Hepatic stellate cell (primary cell): ENCODE measurements at places on chromosomes 16 and 17.

DNA sequence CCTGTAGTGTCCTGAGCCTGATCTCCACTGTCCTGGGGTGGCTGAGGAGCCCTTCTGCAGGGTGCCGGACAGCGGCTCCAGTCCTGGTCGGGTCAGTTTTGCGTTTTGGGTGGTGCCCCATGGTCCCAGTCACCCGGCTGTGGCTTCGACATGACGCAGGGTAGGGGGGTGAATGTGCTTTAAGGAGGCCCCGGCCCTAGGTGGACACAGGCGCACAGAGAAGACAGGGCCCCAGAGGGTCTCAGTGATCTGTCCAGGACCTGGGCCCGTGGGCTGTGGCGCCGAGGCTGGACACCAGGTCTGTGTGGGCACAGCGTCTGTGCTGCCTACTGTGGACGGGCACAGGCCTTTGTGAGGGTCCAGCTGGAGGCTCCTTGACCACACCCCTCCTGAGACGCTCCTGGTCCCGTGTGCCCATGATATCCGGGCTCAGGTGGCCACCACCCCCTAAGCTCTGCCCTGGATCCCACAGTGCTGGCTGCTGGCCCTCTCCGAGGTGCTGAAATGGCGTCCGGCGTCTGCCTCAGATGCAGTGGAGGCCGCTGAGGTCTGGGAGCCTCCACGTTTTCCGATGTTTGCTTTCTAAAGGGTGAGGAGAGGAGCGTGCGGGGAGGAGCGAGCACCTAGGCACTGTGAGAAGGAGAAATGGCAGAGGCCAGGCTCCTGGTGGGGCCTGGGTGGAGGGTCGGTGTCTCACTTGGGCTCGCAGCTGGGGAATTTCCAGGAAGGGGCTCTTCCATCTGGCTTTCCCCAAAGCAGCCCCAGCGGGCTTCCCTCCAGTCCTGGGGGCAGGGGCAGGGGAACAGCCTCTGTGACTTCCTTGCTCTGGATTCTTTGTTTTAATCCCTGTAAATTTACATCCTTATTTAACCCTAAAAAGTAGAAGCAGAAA is 56.1 kb upstream of the ACSF3 start:
- peak; percentile 55 for DNase-seq

DNA sequence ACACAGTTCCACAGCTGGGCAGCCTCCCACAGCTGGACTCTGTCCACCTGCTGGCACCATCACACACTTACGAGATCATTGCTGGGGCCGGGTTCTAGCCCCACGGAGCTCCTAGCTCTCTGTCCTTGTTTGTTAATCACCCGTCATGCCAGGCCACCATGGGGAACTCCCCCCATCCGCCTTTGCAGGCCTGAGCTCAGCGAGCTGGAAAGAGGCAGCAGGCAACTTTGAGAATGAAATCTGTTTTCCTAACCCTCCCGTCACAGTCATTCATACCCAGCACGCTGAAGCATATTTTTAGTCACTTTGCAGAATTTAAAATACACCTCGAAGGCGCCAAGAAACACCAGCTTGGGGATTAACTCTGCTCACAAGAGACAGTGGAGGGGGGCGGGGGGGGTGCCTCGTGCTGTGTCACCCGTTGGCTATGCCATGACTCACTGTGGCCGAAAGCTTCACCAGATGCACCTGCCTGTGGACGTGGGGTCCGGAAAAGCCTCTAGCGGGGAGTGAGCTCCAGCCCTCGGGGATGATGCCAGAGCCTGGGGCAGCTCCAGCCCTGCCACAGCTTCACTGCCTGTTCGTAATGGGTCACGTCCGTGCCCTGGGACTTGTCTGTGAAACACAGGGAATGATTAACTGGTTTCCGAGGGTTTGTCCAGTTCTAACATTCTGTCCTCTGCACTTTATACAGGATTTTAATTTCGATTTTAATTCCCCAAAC is 1.4 kb upstream of the SPNS2 start:
- no peak for DNase-seq

- DNase-seq, result peak; percentile 40
These were observed 725 bp downstream of the ABCA3 start for GRCh38 chr16:2339521-2340484.

GRCh38 chr17:19386974-19387920 is at the start of gene MFAP4:
Gene MFAP4, minus strand, starts transcription at chr17:19387190. Its CDS starts 35 bp downstream, at chr17:19387155.
- DNase-seq, result peak; percentile 81

DNA sequence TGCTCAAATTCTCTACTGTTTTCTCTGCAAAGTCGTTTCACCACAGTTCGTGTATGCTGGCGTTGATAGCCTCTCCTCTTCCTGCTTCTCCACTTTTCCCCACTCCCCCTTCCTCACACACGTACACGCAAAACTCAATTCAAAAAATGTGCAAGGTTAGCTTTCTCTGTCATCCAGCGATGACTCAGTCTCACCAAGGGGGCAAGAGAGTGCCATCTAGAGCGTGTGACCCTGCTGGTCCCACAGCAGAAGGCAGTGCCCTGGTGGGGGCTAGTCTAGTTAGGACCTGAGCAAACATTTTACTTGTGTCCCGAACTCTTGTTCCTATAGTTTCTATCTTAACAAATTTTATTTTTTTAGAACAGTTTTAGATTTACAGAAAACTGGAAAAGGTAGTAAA is 121.2 kb upstream of the CHMP6 start:
- DNase-seq, result no peak

DNA sequence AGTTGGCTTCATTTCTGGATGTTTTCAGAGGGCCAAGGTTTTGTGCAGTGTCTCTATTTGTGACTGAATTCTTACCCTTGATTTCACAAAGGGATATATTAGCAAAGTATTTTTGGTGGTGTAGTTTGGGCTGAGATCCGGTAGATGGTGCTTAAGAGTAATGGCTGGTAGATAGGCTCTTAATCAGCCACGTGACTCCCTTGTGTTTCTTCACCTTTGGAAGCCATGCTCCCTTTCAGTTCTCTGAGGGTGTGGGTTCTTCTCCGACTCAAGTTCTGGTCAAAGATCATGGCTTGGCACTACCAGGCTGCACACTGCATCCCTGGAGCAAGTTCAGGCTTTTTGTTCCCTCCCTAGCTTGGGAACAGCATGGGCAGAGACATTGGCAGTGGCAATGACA is 887.3 kb downstream of the CDH8 start:
- DNase-seq, result no peak

DNA sequence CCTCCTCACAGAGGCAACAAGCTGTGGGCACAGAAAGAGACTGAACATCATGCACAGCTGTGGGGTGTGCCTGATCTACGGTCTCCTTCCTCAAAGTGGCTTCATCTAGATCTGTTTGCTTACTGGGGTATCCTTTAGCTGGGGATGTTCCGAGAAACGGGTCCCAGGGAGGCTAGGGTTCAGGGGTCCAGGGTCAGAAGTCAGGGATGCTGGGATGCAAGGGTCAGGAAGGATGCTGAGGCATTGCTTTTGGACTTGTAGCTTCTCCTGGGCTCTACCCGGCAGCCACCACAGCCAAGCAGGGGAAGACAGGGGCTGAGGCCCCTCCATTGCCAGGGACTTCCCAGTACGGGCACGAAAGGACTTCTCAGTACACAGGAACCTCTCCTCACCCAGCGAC is 6.6 kb downstream of the CD300LG start:
- DNase-seq, result no peak

DNA sequence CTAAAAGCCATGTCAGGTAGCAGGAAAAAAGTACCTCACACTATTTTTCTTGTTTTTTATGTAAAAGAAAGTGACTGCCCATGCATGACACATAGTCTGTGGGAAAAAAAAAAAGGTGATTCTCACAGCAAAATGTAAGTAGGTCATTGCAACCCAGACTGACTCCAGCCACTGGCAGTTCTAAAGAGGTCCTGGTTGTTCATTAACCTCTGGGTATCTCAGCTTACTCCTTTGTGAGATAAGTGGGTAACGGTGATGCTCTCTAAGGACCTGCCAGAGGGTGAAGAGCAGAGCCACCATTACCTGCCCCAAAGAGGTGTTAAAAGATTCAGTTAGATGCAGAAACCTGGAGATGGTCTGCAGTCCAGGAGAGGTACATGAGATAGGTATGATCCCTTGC is 531.9 kb downstream of the GRIN2A start:
- no peak for DNase-seq

GRCh38 chr16:85798901-85799496 is 345 bp downstream of the EMC8 start:
- DNase-seq, result peak; percentile 78

- DNase-seq, result no peak
These were observed 479.1 kb upstream of the RBFOX1 start for GRCh38 chr16:6853565-6853964.

- no peak for DNase-seq
These were observed 94.6 kb downstream of the UTP18 start for GRCh38 chr17:51354936-51355335.

DNA sequence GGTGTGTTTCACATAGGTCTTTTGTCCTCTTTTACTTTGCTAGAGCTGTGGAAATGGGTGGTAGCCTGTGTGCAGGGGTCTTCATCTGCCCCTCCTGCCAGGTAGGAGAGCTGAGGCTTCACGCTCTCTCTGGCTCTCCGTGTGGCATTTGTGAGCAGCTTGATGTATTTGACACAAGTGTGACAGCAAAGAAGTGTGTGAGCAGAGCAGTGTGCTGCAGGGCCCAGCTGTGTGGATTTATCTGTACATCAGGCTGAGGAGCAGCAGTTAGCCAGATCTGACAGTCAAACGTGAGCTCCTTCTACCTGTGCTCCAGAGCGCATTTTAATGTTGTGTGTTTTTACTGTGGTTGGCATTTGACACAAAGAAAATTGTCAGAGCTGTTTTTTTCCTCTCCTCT is 101.8 kb downstream of the FTO start:
- DNase-seq, result no peak

DNA sequence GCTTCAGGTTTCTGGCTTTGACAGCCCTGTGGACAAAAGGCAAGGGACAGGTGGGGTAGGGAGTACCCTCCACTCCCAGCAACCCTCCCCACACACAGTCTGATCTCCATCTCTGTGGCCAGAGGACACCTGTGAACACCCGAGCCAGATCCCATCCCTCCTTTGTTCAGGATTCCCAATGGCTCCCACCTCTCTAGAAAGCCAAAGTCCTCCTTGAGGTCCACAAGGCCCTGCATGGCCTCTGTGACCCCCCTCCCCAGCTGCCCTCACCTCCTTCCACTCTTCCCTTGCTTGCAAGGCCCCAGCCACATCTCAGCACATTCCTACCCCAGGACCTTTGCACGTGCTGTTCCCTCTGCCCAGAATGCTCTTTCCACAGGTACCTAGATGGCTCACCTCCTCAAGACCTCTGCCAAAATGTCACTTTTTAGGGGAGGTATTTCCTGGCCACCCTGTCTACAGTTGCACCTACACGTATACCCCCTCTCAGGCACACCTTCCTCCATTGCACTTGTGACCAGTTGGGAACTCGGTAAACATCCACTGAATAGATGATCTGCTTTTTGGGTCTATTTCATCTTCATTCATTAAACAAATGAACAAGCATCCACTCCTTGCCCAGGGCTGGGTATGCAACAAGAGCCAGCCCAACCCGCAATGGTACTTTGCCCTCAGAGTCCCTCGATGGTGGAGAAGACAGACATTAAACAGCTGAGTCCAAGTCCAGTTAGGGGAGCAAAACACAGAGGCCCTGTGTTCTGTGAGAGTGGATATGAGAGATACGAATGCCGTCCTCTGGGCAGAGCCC is 107.0 kb downstream of the CRLF3 start:
- DNase-seq, result no peak

DNA sequence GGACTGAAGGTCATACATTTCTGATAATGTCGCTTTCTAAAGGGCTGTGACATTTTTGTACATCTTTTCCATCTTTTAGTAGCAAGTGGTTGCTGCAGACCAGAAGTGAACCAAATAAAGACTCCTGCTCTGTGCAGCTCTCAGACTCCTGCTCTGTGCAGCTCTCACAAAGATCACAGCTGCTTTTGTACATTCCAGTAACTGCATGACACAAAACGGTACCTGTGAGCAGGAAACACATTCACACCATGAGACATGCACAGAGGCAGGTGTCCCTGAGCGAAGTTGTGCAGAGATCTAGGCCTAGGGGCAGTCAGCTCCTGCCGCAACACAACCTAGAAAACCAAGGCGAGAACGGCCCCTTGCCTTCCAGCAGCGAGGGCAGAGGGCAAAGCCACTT is 67.5 kb downstream of the KLHDC4 start:
- DNase-seq, result no peak

GRCh38 chr17:6387858-6388257 is 47.1 kb downstream of the AIPL1 start:
- no peak for DNase-seq

DNA sequence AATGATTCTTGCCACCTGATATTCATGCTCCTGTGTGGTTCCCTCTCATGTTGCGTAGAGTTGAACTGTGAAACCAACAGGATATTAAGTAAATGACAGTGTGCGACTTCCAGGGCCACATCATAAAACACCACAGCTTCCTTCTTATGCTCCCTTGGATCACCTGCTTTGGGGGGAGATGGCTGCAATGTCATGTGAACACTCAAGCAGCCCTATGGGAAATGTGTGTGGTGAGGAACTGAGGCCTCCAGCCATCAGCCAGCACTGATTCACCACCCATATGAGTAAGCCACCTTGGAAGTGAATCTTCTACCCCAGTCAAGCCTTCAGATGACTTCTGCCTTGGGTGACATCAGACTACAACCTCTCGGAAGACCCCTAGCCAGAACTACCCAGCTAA is 427.5 kb downstream of the UTP18 start:
- no peak for DNase-seq

GRCh38 chr17:41655611-41656111 is 31.3 kb upstream of the KRT17 start:
- DNase-seq, result no peak

- DNase-seq, result no peak
These were observed 895 bp downstream of the BRD7 start for GRCh38 chr16:50367777-50368409.

DNA sequence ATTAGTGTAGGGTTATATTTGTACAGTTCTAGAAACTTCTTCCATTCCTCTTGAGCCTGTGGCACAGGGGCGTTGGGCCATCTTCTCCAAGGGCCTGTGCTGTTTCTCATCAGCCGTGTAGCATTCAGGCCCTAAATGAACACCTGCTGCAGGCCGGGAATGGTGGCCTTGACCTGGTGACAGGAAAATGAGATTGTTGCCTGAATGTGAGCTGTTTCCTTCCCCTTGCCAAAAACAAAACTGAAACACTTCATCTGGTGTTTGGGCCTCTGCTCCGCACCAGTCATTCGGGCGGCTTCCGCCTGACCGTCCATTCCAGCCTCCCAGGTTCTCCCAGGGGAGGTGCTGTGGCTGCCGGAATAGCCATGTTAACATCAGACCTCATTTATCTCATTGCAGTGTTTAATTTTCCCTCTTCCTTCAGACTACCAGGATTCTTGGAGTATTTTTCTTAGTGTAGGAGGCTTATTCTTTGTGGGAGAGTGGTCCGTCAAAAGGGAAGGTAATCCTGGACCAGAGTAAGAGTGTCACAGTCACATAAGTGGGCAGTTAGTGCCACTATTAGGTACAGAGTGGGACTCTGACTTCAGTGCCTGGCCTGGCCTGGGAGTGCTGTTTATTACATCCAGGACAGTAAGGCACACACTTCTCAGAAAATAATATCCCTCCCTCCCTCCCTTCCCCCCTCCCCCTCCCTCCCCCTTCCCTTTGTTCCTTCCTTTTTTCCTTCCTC is 61.9 kb downstream of the WWP2 start:
- peak; percentile 76 for DNase-seq

DNA sequence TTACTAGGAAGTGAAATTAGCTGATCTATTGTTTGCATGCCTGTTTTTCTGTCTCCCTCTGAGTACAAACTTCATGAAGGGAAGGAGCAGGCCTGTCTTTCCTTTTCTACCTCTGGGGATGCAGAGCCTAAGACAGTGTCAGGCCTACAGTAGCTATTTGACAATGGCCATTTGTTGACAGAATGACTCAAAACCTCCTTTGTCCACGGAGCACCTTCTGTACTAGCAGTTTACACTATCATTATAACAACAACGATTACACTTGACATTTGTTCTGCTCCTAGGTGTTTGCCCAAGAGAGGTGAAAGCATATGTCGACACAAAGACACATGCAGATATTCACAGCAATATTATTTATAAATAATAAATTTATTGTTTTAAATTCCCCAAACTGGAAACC is 132.3 kb upstream of the IRX3 start:
- DNase-seq, result no peak
